ENCODE measurements at places on chromosomes 13 and 19. TPM values are rescaled to one million over a fixed set of nuclear protein-coding genes. Genes with fewer than 3 reads are reported as not detected.

The ZNF69 gene
- 9.9 TPM for total RNA-seq

The ZNF583 gene
- total RNA-seq: 2.1 TPM

The FPR1 gene
- not detected for total RNA-seq

The NXNL1 gene
- not detected for total RNA-seq

The PSMC4 gene
- 325 TPM for total RNA-seq

The EHD2 gene
- total RNA-seq: not detected

The TUBB4A gene
- 3.3 TPM for total RNA-seq

The MYBPC2 gene
- not detected for total RNA-seq

The RFPL4AL1 gene
- 0.17 TPM for total RNA-seq

The C19orf73 gene
- 0.74 TPM for total RNA-seq

The ZNF93 gene
- total RNA-seq: not detected

The FAM216B gene
- not detected for total RNA-seq

The ZNF628 gene
- 27.6 TPM for total RNA-seq

The MYPOP gene
- 0.12 TPM for total RNA-seq

The PCSK4 gene
- 1.8 TPM for total RNA-seq

The MEX3D gene
- total RNA-seq: 105 TPM

The ZNF83 gene
- 14.0 TPM for total RNA-seq

The PINLYP gene
- total RNA-seq: 1.5 TPM

The ZNF540 gene
- 0.27 TPM for total RNA-seq

The KISS1R gene
- 1.9 TPM for total RNA-seq
